Vagina (tissue), 2 donors: ENCODE measurements at places on chromosomes 6 and 20.

DNA sequence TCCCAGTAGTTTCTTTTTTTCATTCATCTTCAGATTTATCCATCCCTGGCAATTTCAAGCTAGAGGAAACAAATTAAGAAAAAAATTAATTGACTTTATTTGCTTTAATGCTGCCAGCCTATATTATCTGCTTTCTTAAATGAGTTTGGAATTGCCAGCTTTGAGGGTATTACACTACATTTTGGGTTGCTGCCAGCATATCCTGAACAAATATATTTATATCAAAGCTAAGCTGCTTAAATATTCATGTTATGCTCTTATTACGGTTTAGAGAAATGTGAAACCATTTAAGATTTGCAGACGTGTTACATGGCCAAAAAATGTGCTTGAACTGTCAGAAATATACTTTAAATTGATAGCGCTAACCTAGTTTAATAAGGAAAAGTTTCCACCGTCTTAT, 59.7 kb downstream of the GRIK2 start:
- no peak for DNase-seq

- DNase-seq = no peak
Observed at GRCh38 chr6:22925304-22925835, 356.0 kb downstream of the HDGFL1 start.

- no peak for DNase-seq
Observed at GRCh38 chr6:24428615-24429014, 25.9 kb downstream of the MRS2 start.

GRCh38 chr20:47708140-47708807, 77.0 kb downstream of the SULF2 start:
- DNase-seq = no peak

DNA sequence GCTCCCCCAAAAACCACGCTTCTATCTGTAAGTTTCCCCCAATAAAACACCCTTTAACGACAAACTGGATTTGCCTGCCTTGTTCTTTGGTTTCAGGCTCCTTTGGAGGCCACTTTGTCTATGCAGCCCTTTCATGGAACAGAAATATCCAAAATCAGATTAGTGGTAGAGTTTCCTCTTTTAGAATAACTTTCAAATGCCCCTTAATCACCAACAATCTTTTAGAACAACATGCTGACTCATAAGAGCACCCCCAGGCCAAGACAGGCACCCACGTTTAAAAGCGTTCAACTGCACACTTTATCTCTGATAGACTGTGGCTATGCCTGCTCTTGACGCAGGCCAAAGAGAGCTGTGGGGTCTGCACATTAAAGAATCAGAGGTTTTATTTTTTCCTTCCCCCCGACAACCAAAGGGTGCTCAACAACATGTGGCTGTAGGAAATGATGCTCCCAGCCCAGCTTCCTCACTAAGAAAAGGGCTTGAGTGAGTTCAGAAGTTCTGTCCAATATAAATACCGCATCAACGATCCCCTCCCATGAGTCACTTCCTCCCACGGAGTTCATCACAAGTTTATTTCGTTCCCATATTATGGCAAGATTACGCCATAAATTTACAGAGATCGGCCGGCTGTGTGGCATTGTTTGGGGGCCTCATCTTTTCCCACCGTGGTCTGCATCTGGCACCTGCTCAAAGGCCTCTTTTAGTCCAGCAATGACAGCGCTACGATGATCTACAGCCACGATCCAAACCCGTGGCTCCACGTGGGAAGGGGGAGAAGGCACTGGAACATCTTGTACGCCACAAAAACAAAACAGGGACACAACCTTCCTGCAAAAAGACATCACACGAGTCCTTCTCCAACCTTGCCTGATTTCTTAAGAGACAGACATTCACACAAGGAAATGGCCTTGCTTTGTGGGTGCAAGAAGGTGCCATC, 88.8 kb upstream of the NFATC2 start:
- no peak for DNase-seq
